ENCODE measurements at places on chromosomes 1 and 21. TPM values are rescaled to one million over a fixed set of nuclear protein-coding genes. Genes with fewer than 3 reads are reported as not detected.

The C4BPB gene
- total RNA-seq: not detected

The FBXO2 gene
- total RNA-seq: 5.1 TPM

The PYCR2 gene
- 102 TPM for total RNA-seq

The AUNIP gene
- not detected for total RNA-seq

The TLCD4 gene
- total RNA-seq: 0.33 TPM

The LY9 gene
- 131 TPM for total RNA-seq

The SPRR2E gene
- total RNA-seq: not detected

The SPRR2F gene
- not detected for total RNA-seq

The TIAM1 gene
- 104 TPM for total RNA-seq

The SF3B4 gene
- total RNA-seq: 48.8 TPM

The VASH2 gene
- total RNA-seq: not detected

The TEX38 gene
- not detected for total RNA-seq

The ATP1A4 gene
- not detected for total RNA-seq

The AMIGO1 gene
- 29.3 TPM for total RNA-seq

The S100A3 gene
- not detected for total RNA-seq

Measured in CD4-positive, alpha-beta memory T cell (primary cell).